ENCODE measurements at places on chromosomes 5 and 9.
A peak's percentile ranks its signal among the peaks of the same experiment; 100 is the strongest.

DNA sequence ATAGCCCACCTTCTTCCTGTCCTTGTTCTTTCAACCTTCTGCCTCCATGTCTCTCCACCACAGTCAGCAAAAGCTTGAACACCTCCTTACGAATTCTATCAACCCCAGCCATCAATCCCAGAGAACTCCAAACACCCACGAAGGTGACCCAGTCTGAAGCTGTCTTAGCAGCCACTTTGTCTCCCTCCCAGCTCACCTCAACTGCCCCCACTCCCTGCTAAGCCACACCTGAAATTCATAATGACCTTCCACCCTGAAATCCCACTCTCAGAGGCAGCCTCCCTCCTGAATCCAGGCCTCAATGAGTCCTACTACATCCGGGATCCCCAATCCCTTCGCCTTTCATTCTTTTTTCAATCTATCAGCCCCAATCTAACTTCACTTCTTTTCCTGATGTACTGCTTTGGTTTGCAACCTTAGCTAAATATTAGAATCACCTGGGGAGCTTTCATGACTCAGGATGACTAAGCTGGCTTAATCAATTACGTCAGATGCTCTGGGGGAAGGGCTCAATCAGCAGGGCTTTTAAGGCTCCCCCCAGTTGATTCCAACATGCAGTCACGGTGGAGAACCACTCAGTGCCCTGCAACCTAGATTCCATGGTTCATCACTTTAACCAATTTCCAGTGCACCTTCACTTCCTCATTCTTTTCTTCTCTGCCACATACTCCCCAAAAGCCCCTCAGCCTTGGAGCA, 32.2 kb downstream of the BHMT start:
- DNase-seq = no peak

GRCh38 chr9:11469745-11470144, 856.9 kb upstream of the PTPRD start:
- no peak for DNase-seq

DNA sequence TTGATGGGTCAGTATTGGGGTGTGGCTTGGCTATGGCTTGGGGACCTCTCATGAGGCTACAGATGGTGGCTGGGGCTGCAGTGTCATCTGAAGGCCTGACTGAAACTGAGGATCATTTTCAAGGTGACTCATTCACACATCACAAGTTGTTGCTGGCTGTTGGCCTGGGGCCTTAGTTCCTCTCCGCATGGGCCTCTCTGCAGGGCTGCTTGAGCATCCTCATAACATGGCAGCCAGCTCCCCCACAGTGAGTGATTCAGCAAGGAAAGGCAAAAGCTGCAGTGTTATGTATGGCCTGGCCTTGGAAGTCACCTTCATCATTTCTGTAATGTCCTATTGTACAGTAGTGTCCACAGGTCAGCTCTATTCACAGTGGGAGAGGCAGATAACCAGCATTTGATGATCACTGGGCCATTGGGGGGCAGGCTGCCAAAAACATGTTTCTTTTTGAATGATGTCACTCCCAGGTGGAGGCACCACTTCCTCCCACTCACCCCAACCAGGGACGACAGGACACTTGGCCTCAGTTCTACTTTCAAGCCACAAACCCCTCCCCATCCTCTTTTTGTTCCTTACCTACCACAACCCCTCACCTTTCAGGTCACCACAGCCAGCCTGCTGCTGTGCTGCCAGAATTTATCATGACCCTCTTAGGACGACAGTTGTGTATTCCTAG, 14.4 kb downstream of the FGD3 start:
- no peak for DNase-seq

DNA sequence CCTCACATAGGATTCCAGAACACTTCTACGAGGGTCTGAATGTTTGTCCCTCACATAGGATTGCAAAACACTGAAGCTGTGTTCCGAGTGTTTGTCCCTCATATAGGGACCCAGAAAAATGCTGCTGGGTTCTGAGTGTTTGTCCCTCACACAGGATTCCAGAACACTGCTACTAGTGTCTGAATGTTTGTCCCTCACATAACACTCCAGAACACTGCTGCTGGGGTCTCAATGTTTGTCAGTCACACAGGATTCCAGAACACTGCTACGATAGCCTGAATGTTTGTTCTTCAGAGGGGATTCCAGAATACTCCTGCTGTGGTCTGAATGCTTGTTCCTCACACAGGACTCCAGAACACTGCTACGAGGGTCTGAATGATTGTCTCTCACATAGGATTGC, 218.7 kb downstream of the FOXD4L6 start:
- no peak for DNase-seq

DNA sequence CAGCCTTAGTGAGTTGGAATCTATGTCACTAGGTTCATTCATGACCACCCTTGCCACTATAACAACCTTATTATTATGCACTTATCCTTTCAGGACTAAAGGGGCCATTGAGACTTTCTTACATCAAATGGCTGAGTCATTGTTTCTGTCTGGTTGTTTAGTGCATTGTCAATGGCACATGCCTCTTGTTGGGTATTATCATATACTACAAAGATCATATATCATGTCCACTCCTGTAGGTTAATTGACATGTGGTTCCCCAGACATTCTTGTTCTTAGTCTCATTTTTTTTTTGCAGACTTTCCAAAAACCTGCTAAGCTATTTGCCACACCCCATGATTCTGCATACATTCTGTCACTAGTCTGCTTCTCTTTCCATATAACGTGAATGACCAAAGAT, 66.7 kb upstream of the PRDM9 start:
- no peak for DNase-seq

GRCh38 chr9:111274737-111275136, 55.3 kb downstream of the OR2K2 start:
- no peak for DNase-seq

DNA sequence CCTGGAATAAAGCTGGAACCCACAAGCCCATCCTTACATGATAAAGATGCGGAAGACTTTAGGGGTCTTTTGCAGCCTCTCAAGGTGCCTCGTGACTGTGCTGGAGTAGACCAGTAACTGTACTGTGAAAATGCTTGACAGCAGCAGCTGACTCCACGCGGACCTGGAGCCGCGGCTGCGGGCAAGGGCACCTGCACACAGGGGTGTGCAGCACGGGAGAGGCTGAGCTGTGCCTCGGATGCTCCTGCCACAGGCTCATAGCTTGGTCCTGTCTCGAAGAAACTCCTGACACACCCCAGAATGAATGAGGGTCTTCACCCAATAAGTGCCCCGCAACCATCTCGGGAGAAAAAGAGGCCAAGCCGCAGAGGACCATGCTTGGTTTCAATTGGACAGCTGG, 40.3 kb upstream of the CEP72 start:
- DNase-seq = no peak

DNA sequence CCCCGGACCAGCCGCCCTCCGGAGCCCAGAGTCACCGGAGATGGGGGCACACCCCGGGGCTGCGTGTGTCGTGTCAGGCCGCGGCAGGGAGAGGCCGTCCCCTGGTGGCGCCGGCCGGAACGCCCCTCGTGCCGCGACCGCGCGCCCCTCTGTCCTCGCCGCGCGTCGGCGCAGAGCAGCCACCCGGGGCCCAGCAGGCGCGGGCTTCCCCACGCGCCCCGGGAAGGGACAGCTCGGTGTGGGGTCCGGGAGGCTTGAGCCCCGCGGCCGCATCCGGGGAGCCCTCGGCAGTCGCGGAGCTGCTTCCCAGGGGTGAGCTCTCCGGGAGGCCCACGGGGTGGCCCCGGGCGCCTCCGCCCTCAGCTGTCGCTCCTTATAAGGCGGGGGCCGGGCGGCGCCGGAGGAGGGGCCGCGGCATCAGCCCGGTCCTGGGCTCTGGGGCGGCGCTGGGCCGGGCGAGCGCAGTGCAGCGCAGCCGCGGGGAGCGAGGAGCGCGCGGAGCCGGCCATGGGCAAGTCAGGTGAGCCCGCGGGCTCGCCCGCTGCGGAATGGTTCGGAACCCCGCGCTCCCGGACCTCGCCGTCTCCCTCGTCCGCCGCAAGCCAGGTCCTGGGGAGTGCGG, at the start of gene GLIPR2:
TSS of gene GLIPR2 (plus strand) at position 462 of the 622 bp plus-strand sequence. CDS start at position 508, 46 bp downstream.
- peak; percentile 56 for DNase-seq

GRCh38 chr5:74619308-74619707, 21.2 kb downstream of the ENC1 start:
- no peak for DNase-seq

- no peak for DNase-seq
Measured at GRCh38 chr9:126777733-126778132, 27.1 kb upstream of the ZBTB43 start.
